Fibroblast of skin of abdomen (primary cell): ENCODE measurements at places on chromosomes 5 and 9.

DNA sequence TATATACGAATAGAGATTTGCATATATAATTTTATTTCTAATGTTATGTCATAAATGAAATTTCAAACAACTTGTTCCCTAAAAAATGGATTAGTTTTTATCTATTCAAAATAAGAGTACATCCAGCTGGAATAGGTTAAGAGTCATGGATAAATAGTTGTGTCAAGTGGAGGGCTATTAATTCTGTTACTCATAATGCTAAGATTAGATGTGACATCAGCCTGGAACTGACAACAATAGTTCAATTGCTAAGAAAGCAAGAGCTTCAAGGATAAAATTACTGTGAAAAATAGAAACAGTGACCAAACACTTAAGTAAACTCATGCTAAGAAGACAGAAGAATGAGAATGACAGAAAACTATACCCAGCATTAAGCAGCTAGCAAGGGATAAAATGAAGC is 92.2 kb upstream of the CDH9 start:
- peak; percentile 76 for DNase-seq

- DNase-seq, result no peak
These were observed 883.1 kb downstream of the CDH18 start for GRCh38 chr5:19104948-19105347.

DNA sequence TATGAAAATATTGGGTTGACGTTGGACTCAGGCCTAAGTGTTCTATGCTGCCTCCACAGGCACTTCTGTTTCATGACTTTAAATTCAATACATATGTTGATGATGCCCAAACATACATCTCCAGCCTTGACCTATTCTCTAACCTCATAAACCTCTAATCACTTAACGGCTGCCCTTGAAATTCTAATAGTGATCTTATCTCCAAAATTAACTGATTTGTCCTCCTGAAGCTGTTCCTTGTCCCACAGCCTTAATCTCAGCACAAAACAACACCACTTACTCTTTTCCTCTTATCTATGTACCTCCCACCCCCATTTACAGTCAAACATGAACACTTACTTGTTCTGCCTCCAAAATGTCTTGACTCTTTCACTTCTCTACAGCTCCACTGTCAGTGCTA is 43.3 kb downstream of the FGF10 start:
- DNase-seq, result no peak

GRCh38 chr5:139710319-139711066 is 62.3 kb downstream of the CXXC5 start:
- DNase-seq, result peak; percentile 61

- peak; percentile 31 for DNase-seq
These were observed 70.1 kb downstream of the PIP5K1B start for GRCh38 chr9:68775003-68775730.

GRCh38 chr5:149563466-149563865 is 12.2 kb upstream of the CSNK1A1 start:
- DNase-seq, result peak; percentile 60

DNA sequence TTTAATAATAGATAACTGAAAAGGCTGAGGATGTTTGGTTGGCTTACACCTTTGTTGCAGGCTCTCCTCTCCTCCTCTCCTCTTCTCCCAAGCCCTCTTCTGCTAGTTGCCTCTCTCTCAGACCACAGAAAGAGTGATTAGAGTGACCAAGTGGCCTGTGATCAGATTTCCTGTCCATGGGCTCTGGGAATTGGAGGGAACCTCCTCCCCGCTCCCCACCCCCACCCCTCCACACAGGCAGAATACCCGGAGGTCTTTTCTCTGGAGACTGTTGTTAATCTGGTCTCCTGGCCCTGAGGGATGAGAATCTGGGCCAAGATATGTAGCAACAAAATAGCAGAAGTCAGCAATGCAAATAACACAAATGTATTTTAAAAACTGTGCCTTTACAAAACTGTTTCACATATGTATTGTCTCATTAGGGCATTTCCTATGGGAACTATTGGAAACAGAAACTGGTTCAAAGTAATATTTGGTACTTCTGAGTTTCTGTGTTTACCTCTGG is 361.3 kb downstream of the NR2F1-AS1 start:
- no peak for DNase-seq

DNA sequence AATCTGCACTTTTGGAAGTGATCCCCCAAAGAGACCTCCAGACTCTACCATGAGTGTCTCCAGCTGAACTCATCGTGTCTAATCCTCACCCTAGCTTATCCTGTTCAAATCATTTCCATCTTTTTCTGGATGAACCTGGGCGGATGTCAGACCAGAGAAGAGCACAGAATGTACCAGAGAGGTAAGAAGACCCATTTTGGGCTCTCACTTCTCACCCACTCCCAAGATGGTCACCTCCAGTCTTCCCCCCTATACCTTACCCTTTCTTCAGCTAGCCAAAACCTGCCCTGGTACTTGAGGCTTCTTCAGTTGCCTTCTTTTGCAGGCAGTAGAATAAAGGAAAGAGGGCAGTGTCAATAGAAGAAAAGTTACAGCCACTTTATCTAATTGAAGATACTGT is 27.9 kb upstream of the ANXA2R start:
- no peak for DNase-seq

DNA sequence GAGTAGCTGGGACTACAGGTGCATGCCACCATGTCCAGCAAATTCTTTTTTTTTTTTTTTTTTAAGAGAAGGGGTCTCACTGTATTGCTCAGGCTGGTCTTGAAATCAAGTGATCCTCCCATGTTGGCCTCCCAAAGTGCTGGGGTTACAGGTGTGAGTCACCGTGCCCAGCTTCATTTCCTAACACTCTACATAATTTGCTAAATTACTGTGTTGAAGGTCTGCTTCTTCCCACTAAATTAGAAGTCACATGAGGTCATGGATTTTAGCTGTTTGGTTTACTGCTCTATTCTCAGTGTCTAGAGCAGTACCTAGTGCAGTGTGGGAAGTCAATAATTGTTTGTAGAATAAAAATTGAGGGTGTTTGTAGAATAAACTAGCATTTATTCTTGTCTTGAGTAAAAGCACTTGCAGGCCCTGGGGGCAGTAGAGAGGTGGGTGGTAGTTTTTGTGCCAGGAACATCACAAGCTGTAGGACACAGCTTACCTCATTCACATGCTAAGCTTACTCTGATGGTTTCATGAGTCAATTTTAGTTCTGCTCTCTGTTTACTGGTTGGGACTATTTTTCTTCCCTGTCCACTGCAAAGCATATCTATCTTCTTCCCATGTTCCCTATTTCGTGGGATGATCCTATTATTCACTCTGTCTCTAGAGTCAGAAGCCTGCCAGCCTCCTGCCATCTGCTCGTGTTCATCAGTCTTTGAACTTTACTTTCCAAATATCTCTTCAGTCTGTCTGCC is 7.0 kb downstream of the TEX48 start:
- DNase-seq, result no peak
